ENCODE measurements at places on chromosomes 4 and X.

DNA sequence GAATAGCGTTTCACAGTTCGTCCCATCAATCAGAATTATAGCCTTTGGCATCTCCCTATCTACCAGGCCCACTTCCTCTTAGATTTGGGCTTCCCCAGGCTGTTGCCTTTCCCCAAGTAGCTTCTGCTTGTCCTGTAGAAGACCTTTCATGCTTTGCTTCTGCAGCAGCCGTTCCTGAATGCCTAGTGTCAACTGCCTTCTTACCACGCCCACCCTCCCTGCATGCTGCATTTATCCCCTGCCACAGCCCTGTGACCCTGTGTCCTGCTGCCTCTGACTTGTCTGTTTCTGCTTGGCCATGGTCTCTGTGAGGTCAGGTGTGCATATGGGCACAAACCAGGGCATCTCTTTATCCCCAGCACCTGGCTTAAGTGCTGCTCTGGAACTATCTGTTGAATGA lies 56.3 kb downstream of the HTT start:
- no peak for DNase-seq

DNA sequence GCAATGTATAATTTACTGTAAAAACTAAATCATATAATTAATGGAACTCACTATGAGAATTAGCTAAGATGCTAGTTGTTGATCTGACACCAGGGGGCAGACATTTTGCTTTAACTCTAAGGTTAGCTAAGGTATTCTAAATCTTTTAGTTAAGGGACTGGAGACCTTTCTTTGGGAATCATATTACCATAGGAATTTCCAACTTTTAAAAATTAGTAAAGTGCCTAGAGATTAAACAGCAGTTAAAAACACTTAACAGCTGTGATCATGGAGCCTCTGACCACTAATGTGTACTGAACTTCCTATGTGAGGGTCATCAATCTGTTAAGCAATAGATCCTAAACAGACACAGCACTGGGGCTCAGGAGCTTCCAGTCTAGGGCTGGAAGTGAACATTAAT lies 226.6 kb downstream of the NSUN7 start:
- DNase-seq: peak; percentile 44

DNA sequence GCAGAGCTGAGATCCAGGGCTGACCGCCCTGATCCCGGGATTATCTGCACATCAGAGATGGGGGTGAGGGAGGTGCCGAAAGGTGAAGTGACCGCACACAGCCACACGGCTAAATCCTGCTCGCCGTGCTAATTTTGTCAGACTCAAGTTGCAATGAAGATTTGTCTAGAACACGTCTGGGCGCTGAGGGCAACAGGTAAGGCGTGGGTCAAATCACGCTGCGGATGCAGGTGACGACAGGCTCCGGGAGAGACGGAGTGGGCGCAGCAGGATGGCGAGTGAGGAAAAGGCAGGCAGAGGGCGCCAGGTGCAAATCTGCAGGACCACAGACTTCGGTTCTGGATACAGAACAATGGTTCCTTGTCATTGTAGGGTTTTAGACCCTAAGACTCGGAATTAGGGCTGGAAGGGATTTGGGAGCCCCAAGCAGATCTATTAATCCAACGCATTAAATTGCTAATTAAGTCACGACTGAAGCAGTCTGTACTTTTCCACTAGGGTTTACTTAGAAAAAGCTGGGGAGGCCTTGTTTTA lies 1.9 kb upstream of the TBC1D14 start:
- no peak for DNase-seq

DNA sequence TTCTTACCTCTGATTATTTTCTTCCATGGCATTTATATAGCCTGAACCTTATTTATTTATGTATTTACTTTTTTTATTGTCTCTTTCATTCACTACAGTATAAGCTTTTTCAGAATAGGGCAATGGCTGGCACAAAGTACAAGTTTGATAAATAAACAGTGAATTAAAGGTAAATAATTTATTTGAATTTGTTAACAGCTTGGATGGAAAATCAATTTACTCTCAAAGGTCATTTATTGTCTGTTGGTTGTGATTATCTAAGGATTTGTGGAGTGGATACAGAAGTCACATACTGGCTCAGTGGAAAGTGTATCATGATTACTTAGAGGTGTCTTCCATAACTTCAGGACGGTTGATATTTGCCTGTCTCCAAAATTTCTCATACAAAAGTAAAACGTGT lies 2472.9 kb downstream of the PCDH7 start:
- no peak for DNase-seq

DNA sequence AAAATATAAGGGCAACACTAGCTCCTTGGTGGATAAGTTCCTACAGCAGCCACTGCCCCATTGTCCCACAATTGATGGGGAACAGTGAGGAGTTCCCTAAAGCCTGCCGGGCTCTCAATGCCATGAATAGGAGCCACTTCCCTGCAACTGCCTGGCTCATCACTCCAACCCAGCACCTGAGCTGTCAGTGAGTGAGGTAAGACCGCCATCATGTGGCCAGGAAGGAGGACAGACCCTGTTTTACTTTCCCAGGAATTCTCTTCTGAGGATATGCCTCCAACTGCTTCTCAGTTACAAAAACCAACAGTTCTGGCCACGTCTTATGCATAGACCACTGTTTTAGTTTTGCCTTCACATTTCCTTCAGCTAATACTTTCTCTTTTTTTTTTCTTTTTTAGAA lies 45.5 kb downstream of the SRPX start:
- DNase-seq: no peak

- DNase-seq: no peak
Observed at GRCh38 chr4:173769568-173769967, 239.5 kb upstream of the HAND2 start.

DNA sequence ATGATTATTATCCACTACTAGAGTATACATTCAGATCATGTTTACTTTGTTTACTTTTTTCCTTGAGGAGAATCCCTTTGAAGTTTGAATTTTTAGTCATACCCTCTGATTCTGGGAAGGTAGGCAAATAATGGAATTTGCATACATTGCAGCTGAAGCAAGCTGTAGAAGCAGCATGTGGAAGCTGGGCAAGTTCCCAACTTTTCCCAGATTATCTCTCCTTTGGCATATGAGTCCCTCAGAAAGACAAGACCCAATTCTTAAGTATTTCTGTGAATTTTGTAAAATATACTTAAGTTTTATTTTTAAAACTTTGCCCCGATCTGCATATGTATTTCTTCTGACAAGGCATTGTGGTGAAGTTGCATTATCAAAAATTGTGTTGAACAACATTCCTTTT lies 94.9 kb downstream of the CNKSR2 start:
- no peak for DNase-seq

DNA sequence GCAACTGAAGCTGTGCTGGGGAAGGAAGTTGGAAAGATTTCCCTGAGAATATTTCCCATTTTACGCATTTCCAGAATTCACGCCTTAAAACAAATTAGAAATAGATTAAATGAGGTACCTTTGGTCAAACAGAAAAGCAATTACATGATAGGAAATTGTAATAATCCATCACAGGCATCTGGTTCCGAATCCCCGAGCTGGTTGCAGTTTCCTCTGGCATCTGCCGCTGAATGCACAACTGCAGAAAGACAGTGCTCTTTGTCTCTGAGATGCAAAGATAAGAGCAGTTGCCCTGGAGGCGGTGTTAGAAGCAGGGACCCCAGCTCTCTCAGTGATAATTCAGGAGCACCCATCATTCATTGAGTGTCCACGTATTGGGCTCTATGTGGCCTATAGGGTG lies 224.4 kb downstream of the LDB2 start:
- DNase-seq: no peak

DNA sequence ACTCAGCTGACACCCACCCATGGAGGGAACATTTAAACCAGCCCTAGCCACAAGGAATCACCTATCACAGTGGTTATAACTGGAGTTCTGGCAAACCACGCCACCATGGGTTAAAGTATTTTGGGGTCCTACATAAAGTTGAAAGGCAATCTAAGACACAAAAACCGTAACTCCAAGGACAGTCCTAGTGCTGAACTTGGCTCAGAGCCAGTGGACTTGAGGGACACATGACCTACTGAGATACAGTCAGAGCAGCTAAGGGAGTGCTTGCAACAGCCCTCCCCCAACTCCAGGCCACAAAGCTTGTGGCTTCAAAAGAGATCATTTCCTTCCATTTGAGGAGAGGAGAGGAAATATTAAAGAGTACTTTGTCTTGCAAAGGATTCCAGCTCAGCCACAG lies 300.5 kb downstream of the FGF13 start:
- no peak for DNase-seq

GRCh38 chr4:109801895-109802319 lies at the start of gene CFI:
CFI (minus strand) TSS chr4:109801999; CDS start chr4:109801971, 28 bp downstream.
- peak; percentile 45 for DNase-seq

DNA sequence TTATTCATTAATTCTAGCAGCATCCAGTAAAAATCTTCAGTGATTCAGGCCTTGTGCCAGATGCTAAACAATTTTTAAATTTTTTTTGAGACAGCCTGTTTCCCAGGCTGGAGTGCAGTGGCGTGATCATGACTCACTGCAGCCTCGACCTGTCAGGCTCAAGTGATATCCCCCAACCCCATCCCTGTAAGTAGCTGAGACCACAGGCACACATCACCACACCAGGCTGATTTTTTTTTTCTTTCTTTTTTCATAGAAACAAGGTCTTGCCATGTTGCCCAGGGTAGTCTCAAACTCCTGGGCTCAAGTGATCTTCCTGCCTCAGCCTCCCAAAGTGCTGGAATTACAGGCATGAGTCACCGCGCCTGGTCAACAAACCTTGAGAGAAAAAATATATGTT lies 705.5 kb downstream of the ARAP2 start:
- DNase-seq: no peak

DNA sequence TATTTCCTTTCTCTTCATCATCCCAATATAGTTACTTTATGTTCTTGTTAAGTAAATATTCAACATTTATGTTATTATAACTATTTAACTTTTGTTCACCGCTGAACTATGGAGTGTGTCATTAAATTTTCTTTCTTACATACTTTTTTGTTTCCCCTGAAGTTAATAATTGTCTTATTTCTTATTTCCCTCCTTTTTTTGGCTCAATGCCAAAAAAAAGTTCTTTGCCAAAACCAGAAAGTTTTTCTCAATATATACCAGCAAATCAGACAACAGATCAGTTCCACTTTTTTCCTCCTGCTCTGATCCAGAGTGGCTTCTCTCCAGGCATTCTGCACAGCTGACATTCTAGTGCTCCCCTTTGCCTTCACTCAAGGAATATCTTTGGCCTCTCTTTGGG lies 187.0 kb upstream of the PPARGC1A start:
- no peak for DNase-seq

DNA sequence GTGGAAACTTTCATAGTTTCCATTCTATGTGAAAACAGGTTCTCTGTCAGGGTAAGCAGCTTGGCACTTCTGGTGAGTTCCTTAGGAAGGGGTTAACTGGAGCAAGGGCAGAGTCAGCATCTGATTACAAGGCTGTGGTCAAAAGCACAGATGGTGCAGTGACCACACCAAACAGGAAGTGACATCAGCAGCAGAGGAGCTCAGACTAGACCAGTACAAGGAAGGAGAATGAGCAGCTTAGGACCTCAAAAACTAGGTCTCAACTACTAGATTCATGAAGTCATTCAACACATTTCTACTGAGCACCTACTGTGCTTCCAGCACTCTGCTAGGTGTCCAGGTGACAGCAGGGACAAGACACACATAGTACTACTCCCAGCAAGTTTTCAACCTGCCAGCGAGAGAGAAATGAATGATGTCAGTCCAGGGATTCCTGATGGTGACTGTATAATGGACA lies 130.2 kb downstream of the AMELX start:
- peak; percentile 84 for DNase-seq

- no peak for DNase-seq
Observed at GRCh38 chrX:24216037-24216436, 66.5 kb downstream of the ZFX start.

GRCh38 chr4:12586242-12587006 lies 897.7 kb downstream of the RAB28 start:
- no peak for DNase-seq

GRCh38 chr4:140995058-140995457 lies 138.2 kb downstream of the RNF150 start:
- DNase-seq: peak; percentile 3

DNA sequence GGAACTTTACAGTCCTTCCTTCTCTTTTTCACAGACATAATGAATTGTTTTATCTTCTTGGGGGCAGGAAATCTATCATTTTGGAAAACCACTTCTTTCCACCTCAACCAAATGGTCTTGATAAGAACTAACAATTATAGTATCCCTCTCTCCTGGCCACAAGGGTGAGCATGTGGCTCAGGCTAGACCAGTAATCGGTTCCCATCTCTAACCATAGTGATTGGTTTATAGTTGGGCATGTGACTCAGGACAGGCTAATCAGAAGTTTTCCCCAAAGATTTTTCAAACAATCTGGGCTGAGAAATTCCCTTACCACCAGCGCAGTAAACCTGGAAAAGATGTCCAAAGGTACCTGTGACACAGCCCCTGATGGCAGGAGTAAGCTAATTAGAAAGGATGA lies 4.0 kb upstream of the CXorf66 start:
- no peak for DNase-seq

GRCh38 chr4:2958446-2958845 lies 4.8 kb downstream of the NOP14 start:
- peak; percentile 54 for DNase-seq

GRCh38 chr4:187302457-187303150 lies 578.9 kb upstream of the FAT1 start:
- peak; percentile 9 for DNase-seq

- DNase-seq: no peak
Observed at GRCh38 chr4:41530741-41531140, 7.2 kb upstream of the LIMCH1 start.

DNA sequence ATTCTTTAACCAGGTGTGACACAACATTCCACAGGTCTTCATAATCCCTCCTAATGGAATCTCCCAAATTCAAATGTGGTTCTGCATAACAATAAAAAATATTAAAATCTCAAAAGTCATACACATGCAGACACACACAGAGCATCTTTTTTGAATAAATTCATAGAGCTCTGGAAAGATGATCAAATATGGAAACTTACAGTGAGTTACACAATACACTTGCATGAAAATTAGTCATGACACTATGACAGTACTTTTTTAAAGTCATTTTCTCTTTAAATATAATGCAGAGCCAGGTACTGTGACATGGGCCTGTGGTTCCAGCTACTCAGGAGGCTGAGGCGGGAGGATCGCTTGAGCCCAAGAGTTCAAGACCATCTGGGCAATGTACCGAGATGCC lies 38.9 kb downstream of the DDX60L start:
- DNase-seq: no peak

GRCh38 chr4:6819295-6819694 lies 36.8 kb downstream of the KIAA0232 start:
- no peak for DNase-seq

DNA sequence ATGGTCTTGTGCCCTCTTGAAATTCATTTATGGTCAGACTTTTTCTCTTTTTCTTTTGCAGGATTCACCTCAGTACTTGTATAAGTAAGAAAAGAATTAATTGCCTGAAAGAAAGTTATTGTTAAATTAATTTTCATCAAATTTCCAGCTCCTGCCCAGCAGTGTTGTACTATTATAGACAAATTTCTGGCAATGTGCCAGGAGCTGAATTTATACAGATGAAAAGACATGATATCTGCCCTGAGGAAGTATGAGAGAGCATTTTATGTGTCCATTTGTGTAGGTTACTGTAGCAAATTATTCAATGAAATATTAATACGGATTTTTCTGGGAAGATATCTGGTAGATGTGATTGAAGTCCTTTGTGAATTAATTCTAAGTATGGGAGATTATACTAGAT lies 2371.5 kb upstream of the TENM3 start:
- no peak for DNase-seq

- no peak for DNase-seq
Observed at GRCh38 chr4:99847362-99847976, 30.8 kb downstream of the DAPP1 start.
